ENCODE measurements at places on chromosomes 2 and 18.

GRCh38 chr2:161005170-161005569 is 155.1 kb upstream of the TANK start:
- DNase-seq, result peak; percentile 7

DNA sequence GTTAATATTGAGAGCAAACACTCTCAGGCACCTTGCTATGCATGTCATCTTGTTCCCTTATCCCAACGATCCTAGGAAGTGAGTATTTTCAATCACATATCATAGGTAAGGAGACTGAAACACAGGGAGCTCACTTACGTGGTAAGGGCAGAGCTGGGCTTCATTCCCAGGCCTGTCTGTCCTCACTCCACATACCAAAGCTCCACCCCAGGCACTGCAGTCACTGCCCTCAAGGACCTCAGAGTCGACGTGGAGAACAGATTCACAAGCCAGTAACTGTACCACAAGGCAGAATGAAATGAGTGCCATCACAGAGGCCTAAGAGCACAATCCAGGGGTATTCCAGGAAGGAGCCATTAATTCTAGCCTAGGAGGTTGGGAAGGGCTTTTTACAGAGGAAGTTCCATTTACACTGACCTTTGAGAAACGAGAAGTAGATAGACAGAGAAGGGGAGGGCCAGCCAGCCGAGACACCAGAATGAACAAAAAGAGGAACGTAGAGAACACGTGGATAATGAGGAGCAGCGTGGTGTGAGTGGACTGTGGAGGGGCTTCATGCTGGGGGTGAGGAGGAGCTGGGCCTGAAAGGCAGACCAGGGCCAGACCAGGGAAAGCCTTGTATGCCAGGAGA is 48.6 kb downstream of the KIAA2012 start:
- no peak for DNase-seq

GRCh38 chr2:10240911-10241610 is 61.6 kb upstream of the HPCAL1 start:
- DNase-seq, result no peak

DNA sequence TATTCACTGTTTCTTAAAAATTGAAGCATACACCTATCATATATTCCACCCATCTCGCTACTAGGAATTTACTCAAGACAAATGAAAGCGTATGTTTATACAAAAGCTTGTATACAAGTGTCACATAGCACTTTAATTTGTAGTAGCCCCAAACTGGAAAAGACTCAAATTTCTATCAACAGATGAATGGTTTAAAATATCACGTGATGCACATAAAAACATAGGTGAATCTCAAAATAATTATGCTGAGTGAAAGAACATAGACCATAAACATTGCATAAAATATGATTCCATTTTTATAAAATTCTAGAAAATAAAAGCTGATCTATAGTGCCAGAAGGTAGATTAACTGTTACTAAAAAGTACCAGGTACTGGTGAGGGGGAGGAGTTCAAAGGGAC is 392.9 kb upstream of the LRATD1 start:
- DNase-seq, result no peak

- peak; percentile 58 for DNase-seq
These were observed 70.7 kb downstream of the NABP1 start for GRCh38 chr2:191748528-191749180.

- DNase-seq, result peak; percentile 72
These were observed 680 bp downstream of the ATP5F1A start for GRCh38 chr18:46097431-46097800.

DNA sequence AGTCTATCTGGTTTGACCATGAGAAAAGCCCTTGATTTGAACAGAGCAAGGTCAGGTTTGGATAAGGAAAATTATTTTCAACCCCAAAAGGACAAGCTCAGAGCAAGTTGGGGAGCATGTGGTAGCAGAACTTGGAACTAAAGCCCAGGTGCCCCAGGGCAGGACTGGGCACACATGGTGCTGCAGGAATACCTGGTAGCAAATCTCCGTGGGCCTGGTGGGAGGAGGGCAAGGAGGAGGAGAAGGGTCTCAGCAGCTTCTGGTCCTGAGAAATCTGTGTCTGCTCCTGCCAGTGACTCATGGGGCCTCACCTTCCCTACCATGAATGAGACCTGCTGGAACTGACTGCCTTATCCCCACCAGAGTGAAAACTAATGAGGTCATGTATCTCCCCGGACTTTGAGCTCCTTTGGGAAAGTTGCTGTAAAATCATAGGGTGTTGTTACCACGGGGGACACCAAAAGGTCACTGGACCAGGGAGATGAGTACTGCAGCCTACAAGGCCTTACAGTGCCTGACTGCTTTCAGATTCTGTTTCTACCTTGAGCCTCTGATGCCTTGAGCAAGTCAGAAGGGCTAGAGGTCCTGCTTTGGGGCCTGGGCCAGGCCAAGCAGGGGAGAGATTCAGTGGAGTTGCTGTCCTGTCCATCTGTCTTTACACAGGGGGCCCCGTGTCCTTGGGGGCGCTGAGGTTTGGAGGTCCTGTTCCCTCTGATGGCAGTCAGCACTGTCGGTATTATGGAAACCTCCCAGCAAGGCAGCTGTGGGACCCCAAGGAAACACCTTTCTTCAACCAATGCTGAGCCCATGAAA is 304.0 kb downstream of the MYCN start:
- DNase-seq, result no peak

GRCh38 chr2:102915128-102915527 is 153.3 kb downstream of the TMEM182 start:
- DNase-seq, result no peak

DNA sequence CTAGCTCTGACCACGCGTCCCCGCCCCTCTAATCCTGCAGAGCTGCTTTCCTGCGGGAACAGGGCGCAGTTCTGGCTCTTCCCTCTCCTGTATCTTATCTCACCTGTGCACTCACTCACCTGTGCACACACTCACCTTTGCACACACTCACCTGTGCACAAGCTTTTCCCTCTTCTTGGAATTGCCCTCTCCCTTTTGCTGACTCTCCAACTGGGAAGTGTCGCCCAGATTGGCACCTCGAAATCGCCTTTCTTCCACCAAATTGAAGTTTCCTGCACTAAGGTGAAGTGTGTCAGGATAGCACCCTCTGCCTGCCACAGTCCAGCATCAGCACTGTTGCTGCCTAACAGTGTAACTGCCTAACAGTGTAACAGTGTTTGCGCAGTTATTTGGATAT is 566 bp upstream of the CMPK2 start:
- DNase-seq, result peak; percentile 43

- peak; percentile 71 for DNase-seq
These were observed 90.4 kb upstream of the SLC35G4 start for GRCh38 chr18:11518788-11519685.

DNA sequence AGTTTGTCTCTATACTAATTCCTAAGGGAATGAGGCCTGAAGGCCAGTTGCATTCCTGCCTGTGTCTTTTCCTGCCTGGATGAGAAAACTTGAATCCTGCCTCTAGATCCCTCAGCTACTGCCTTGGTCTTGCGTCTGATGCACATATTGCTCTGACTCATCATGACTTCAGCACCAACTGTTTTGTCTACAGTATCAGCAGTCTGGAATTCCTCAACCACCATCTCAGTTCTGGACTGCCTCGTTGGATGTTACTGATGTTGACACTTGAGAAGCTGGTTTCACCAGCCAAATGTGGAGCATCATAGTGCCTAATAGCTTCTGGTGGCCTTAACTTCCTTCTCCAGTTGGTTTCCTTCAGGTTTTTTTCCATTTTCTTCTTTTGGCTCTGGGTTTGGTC is 211.0 kb downstream of the CTNNA2 start:
- no peak for DNase-seq

DNA sequence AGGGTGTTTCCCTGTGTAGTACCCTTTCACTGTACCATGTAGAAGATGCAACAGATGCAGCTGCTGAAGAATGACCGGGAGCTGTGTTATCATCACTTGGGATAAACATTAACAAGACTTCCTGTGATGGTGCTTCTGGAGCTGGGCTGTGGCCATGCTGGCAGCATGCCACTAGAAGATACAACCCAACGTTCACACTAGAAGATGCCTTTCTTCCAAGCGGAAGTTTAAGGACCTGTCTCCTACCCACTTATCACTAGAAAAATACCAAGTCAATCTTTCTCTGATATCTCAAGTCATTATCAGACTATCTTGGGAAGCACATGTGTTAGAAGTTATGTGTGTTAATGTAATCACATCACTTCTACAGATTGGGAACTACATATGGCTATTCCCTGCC is 953.5 kb downstream of the CNTNAP5 start:
- DNase-seq, result no peak

GRCh38 chr2:128473175-128474035 is 154.7 kb upstream of the HS6ST1 start:
- no peak for DNase-seq

GRCh38 chr2:240398661-240399267 is 36.7 kb upstream of the GPC1 start:
- DNase-seq, result no peak

DNA sequence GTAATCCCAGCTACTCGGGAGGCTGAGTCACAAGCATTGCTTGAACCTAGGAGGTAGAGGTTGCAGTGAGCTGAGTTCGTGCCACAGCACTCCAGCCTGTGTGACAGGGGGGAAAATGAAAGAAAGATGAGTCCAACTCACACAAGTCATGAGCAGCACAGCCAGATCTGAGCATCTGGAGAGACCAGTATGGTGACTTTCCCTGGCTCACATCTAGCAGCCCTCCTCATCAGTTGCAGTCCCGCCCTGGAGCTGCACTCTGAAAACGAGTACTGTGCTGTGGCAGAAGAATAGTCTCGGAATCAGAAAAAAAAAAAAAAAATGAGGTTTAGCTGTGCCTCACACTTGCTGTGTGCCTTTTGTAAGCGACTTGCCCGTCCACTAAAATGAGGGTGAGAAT is 74.4 kb upstream of the TRIB2 start:
- DNase-seq, result no peak

- peak; percentile 81 for DNase-seq
These were observed 1.3 kb upstream of the CD28 start for GRCh38 chr2:203705178-203705577.

GRCh38 chr2:110843496-110843895 is 111.1 kb downstream of the ACOXL start:
- DNase-seq, result no peak

- no peak for DNase-seq
These were observed 92.7 kb upstream of the MGAT5 start for GRCh38 chr2:134161170-134161547.

- no peak for DNase-seq
These were observed 138.8 kb upstream of the DNMT3A start for GRCh38 chr2:25480561-25480960.

DNA sequence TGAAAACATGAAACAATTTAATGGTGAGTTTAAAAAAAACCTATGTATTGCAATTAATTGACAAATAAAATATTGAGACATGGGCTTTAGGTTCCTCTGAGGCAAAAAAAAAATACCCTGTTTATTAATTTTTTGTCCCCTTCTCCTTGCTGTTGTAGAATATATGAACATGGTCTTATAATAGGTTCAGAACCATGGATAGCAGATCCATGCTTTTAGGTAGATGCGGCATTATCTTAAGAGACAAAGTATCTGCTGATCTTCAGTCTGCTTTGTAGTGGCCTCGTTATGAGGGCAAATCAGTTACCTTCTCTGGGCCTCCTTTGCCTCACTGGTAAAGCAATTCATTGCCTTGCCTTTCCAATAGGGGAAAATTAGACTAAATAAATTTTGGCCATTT is 850.7 kb downstream of the NRXN1 start:
- DNase-seq, result no peak

GRCh38 chr2:65835975-65836549 is 403.7 kb upstream of the SPRED2 start:
- DNase-seq, result peak; percentile 29

- no peak for DNase-seq
These were observed 239.3 kb downstream of the FBXO15 start for GRCh38 chr18:73908323-73908722.

- peak; percentile 62 for DNase-seq
These were observed 500 bp downstream of the CCNYL1 start for GRCh38 chr2:207711750-207712530.

DNA sequence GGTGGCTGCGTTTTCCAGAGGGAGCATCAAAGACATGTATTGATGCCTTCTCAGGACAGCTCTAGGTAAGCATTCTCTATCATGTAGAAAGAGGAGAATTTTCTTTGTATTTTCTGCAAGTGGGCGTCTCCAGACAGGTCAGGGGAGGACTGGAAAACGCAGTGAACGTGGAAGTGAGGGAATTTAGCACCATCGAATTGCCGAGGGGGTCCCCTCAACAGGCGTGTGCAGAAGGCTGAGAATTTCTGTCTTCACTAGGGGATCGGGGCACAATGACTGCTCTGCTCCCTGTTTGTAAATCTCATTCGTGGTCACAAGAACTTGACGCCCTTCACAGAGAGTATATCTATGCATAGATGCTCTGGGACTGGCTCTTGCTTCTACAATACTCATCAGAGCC is 5.0 kb upstream of the NTSR2 start:
- no peak for DNase-seq

- DNase-seq, result no peak
These were observed 3.0 kb downstream of the EXOC6B start for GRCh38 chr2:72822794-72823193.

DNA sequence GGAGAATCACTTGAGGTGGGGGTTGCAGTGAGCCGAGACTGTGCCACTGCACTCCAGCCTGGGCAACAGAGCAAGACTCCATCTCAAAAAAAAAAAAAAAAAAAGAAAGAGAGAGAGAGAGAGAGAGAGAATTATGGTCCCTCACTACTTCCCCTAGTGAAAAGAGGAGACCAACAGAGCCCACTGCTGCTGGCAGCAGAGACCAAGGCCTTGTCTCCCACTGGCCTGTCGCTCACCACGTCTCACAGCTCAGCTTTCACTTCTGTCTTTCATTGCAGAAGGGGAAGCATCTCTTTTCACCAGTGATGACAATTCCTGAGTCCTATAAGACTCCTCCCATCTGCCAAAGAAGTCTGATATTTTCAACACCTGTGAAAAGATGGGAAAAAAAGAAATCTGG is 81.3 kb downstream of the CLHC1 start:
- no peak for DNase-seq

DNA sequence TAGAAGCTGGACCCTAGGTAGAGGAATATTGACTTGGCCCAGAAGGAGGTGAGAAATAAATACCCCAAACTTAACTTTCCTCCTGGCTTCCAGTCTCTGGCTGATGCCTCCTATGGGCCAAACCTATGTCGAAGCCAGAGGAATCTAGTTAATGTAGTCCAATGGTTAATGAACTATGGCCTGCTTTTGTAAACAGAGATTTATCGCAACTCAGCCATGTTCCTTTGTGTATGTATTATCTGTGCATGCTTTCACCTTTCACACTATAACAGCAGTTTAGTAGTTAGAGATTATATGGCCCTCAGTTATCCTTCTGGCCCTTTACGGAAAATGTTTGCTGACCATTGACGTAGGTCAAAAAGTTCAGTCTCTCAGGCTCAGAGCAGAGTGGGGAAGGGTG is 67.3 kb upstream of the BARD1 start:
- DNase-seq, result no peak

- no peak for DNase-seq
These were observed 1.1 kb downstream of the VAMP8 start for GRCh38 chr2:85578243-85579180.

- DNase-seq, result no peak
These were observed 162.1 kb downstream of the QPCT start for GRCh38 chr2:37506407-37507050.
